CD4-positive, alpha-beta T cell treated with Interferon gamma for 1 hour (primary cell): ENCODE measurements at places on chromosomes 12 and 14.

- DNase-seq: no peak
These were observed 171.8 kb upstream of the CPNE8 start for GRCh38 chr12:39077226-39077625.

- DNase-seq: no peak
These were observed 320.6 kb downstream of the KCNC2 start for GRCh38 chr12:74889073-74889472.

- DNase-seq: no peak
These were observed 293.0 kb downstream of the BTG1 start for GRCh38 chr12:91852634-91853033.

DNA sequence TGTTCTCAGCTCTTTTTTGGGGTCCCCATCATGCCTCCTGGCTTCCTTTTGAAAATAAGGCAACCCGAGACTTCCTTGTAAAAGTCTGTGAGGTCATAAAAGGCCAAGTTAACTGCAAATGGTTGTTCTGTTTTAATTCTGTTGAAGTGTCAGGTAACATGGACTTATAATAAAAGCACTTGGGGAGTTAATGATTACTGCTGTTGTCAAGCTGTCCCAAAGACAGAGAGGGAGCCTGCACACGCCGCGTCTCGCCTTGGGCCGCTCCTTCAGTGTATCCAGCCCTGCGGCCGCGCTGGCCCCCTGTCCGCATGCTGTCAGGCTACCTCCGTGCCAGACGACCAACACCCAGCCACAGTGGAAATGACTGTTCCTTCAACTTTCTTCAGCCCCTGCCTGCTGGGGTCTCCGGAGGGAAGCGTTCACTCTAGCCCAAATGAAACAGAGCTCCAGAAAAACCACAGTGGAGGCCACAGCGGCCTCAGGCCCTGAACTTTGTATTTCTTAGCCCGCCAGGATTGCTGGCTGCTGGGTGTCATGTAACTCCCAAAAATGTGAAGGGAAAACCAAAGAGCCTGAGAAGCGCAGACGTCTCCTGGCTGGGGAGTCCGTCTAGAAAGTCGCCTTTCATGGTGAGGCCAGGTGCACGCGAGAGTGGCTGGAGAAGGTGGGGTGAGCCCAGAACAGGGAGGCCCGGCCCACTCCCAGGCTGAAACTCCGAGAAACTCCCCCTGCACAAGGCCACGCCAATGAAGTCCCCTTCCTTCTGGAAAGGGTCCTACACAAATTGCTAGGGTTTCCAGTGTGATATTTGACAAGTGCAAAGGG lies 189.1 kb downstream of the ZFP36L1 start:
- no peak for DNase-seq

DNA sequence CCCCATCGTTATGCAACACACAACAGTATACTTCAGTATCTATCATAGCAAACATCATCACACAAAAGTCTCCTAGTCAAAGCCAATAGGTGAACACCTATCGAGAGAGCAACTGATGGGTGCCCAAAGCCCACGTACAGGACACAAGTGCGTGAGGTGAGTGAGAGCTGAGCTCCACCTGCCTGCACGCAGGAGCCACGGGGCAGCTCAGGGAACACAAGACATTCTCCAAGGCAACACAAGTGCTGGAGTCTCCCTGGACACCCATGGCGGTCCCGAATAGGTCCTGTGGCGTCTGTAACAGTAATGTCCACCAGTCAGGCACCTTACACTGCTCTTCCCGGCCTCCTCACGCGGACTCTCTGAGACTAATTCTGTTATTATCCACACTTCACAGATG lies 44.3 kb downstream of the CDC42BPB start:
- no peak for DNase-seq
